ENCODE measurements at places on chromosomes 11 and 22.

GRCh38 chr22:25331050-25331449 is 111.6 kb downstream of the CRYBB2 start:
- no peak for DNase-seq

DNA sequence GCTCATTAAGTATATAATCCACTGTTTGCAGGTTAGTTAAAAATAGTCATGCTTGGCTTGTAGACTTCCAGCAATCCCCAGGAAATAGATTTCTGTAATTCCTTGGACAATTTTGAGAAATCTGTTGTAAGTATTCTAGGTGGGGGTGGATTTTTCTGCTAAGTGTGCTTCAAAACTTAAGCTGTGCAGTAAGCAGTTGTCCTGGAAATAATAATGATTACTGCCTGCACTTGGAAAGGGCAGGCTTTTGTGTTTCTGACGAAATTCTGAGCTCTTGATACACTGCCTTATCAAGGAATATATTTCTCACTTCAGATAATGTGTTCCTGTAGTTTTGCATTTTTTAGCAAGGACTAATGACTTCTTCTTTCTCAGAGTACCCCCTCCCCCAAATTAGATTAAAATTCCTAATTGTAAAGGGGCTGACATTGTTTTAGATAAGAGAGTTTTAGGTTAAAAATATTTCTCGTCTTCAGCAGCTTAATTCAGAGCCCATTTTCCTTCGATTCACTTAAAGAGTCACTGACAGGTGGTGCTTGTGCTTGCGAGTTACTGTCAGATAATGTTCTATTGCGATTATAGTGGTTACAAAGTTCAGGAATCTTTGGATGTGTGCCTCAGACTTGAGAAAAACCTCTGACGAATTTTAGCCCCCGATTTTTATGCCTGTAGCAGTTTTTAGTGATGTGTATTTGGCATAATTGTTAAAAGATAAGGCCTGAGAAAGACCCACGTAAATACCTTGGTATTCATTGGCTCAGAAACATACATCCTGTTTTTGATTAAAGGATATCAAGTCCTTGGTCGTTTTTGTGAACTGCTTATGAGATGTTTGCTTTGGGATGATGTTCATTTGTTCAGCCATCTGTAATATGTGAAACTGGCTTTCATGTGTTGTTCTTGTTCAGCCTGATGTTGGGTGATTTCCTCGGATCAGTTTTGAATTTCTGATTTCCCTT is 120.5 kb downstream of the HIPK3 start:
- DNase-seq = no peak

DNA sequence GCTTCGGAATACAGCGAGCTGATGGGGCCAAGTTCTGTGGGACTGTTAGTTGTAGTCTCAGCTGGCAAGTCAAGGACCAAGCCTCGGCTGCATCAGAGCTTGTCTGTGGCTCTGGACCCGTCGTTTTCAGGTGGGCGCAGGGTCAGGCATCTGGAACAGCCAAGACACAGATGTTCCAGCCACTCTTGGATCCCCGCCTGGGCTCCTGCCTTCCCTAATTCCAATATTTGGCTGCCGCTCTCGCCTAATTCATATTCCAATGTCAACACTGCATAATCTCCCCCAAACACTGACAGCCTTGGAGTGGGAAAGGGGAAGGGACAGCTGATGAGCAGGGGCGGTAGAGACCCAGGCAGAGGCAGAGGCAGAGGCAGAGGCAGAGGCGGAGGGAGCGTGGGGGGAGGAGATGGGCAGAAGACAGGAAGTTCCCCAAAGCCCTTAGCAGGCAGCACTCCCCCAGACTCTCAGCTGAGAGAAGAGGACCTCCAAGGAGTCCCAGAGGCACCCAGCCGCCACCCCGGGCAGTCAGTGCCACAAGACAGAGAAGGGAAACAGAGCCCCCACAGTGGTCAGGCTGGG is 49.6 kb upstream of the SLC35C1 start:
- DNase-seq = no peak

- peak; percentile 53 for DNase-seq
Measured at GRCh38 chr11:68632802-68633201, 51.5 kb upstream of the GAL start.

GRCh38 chr11:47270331-47271271 is 668 bp downstream of the MADD start:
- DNase-seq = peak; percentile 48

GRCh38 chr11:70655816-70656215 is 257.5 kb downstream of the CTTN start:
- DNase-seq = no peak

DNA sequence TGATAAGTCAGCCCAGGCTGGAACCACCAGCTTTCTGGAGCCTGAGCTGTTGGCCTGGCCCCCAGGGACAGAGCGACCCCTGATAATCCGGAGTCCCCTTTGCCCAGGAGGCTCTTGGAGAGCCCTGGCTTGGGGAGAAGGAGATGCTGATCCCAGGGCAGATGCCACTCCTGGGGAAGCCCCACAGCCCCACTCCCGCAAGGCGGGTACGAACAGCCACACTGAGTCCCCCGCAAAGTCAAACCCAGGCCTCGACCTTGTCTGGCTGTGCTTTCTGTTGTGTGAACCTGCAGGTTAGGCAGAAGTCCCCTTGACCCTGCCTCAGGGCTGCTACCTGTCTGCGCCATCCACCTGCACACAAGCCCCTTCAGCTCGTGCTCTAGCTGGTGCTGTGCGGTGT is 108.0 kb downstream of the KCNQ1OT1 start:
- no peak for DNase-seq

DNA sequence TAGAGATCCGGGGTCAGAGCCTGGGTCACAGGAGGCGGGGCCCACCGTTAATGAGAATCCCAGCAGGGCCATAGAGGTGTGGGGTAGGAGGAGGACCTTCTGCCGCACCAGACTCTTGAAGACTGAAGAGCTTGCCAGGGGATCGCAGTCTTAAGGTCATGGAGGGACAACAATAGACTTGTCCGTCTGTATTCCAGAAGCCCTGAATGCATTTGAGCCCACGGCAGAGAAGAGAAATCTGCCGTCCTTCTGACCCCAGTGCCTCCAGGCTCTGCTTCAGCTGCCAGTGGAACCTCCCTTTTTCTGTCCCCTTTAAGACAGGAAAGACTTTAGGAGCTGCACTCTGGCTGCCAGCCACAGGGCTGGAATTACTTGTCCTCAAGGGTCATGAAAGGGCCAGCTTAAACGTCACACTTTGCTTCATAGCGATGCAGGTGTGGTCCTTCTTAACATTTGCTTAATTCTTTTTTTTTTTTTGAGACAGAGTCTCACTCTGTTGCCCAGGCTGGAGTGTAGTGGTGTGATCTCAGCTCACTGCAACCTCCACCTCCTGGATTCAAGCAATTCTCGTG is 15.5 kb upstream of the ST3GAL4 start:
- no peak for DNase-seq

GRCh38 chr22:43992331-43992821 is 31.7 kb upstream of the PARVB start:
- DNase-seq = no peak

DNA sequence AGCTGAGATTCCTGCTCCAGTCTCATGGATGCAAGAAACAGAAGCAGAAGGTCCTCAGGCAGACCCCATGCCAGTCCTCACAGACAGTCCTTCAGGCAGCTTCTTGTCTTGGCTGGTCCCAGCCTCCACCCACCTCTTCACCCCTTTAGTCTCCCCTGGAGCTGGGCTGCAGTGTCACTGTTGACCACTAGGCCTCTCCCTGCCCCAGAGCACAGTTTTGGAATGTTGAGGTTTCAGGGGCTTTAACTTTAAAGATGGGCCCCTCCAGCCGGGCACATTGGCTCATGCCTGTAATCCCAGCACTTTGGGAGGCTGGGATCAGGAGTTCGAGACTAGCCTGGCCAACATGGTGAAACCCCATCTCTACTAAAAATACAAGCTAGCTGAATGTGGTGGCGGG is 39.5 kb upstream of the GCAT start:
- DNase-seq = no peak

- DNase-seq = no peak
Measured at GRCh38 chr11:84722583-84723108, 904.5 kb downstream of the DLG2 start.

DNA sequence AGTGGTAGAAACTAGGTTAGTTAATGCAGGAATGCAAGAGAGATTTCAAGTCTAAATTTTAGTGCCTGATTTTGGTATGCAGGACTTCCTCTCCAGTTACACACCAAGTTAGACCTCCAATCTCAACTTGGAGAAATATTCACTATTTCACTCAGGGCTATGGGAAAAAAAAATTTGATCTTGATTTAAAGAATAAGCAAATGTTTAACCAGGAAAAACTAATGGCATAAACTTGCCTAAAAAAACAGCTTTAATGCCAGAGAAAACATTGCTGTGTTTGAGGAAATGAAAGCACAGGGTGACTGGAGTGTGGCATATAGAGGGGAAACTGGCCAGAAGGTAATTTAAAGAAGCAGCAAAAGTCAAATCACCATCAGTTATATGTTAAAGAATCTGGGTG is 575.4 kb upstream of the LRRC4C start:
- no peak for DNase-seq

GRCh38 chr11:126061707-126062678 is 673 bp downstream of the CDON start:
- peak; percentile 13 for DNase-seq

- DNase-seq = no peak
Measured at GRCh38 chr11:1197431-1197885, 25.4 kb upstream of the MUC5B start.

DNA sequence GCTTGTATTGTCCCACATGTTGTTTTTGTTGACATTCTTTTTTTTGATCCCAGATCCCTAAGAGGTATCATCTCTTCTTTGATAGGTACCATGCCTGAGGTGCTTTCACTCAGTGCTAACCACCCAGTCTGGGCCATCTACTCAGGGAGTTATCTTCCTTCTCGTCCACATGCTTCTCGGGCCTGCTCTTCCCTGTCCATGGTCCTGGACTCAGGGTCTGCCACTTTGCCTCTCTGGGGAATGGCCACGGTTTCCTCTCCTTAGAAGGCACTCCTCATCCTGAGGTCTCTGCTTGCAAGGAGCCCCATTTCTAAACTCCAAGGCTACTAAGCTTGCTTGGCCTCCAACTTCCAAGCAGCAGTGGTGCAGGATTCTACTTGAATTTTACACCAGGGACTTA is 227.0 kb upstream of the NCAM1 start:
- no peak for DNase-seq

GRCh38 chr11:121589946-121590537 is 137.3 kb upstream of the SORL1-AS1 start:
- DNase-seq = no peak

DNA sequence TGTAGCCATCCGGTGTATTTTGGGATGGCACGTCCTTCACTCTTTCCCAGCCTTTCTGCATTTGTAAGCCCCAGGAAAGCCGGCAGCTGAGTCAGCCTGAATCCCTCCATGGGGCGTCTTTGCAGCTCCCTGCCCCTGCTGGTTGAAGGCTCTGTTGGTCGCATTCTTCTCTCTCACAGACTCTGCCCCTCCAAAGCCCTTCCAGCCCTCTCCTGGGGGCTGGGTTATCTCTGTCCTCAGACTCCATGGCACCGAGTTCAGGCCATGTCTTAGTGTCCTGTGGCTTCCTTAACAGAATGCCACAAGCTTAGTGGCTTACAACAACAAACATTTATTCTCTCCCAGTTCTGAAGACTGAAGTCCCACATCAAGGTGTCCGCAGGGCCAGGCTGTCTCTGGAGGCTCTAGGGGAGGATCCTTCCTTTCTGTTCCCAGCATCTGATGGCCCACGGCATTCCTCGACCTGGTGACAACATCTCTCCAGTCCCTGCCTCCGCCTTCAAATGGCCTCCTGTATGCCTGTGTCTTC is 62.2 kb downstream of the BCR start:
- DNase-seq = no peak

GRCh38 chr11:115147243-115147807 is 356.9 kb downstream of the CADM1 start:
- DNase-seq = no peak

DNA sequence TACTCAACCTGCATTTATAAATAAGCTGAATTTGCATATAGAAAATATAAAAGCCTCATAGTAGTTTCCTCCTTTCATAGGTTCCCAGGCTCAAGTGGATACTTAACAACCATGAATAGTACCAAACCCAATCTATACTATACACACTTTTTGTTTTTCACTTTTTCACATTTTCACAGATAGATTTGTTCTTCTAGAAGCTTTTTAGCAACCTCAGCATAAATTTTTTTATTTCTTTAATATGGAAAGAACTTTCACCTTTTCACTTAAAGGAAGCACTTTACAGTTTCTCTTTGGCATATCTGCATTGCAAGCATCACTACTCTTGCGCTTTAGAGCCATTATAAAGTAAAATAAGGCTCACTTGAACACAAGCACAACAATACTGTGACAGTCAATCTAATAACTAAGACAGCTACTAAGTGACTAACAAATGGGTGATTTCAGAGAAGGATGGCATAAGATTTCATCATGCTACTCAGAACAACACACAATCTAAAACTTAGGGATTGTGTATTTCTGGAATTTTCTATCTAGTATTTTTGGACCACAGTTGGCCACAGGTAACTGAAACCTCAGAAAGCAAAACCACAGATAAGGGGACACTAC is 1063.6 kb downstream of the FAM181B start:
- DNase-seq = no peak

DNA sequence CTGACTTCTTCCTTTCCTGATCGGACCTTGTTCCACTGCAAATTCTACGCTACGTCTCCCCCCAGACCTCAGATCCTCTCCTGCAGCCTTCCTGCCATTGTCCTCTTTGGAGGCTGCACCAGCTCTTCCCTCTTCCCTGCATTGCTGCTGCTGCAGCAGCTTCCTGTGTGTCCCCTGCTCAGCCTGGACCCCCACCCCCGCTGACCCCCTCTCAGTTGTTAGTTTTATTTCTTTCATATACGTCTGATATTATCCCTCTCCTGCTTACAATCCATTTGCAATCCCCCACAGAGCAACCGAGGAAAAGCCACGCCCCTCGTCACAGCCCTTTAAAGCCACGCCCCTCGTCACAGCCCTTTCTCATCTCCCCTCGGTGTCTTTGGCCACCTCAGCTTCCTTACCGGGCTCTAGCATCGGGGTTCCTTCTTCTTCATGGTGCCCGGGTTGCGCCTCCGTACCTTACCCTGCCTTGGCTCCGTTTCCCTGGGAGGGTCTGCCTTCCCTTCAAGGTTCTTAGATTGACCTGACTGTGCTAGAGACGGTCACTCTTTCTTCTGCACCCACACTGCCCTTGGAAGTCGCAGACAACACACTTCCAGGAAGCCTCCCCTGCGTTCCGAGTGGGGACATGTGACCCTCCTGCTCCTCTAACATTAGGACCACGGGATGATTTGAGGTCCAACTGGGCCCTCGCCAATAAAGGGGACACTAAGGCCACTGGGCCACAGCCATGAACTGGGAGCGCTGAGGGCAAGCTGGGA is 4.8 kb downstream of the MRGPRG start:
- no peak for DNase-seq

Measured in CD4-positive, alpha-beta T cell treated with Interleukin-12 subunit alpha and Interleukin-12 subunit beta, for 1 hour (primary cell).